ENCODE measurements at places on chromosomes 2 and 18.

DNA sequence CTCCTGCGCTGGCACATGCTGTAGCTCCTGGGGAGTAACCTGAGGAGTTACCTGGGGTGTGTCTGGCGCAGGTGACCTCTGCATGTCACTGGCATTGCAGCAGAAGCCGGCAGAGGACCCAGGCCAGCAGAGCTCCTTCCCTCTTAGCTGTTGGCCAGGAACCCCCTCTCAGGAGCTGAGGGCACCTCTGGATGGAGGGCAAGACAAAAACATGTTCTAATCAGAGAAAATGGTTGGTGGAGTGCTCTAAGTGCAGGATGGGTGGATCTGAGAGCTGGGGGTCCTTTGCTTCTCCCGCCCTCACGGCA, 44.9 kb upstream of the SNTG2 start:
- no peak for DNase-seq

DNA sequence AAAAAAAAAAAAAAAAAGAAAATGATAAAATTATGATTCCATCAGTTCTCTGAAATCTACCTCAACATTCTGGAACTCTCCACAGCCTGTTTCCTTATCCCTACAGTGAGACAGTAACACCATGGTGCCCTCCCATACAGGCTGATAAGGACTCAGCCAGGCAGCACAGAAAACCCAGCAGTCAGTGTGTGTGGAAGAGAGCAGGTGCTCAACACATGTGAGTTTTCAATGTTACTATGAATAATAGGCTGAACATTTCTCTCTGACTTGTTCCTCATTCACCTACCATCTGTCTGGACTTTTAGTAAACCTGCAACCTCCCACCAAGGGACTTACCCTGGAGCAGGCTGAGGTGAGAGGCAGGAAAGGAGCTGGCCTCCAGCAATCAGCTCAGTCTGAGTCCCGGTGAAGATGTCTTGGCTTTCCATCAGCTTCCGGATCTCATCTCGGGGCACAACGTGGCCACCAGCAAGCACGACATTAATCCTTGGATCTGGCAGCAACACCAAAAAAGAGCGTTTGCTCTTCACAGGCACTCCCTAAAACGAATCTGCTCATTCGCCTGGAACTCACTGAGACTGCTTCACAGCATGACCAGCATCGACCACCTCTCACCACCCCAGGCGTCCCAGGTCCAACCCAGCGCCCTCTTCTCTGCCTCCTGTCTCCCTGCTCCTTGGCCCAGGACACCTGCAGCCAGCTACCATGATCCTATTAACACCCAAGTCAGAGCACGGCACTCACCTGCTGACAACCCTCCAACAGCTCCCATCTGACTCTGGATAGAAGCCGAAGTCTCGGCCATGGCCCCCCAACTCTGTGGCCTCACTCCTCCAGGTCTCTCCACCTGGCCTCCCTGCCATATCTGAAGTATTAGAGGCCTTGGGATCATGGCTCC, 16.5 kb downstream of the PASK start:
- DNase-seq, result peak; percentile 6

GRCh38 chr2:134262684-134263083, 8.8 kb downstream of the MGAT5 start:
- no peak for DNase-seq

GRCh38 chr2:120110507-120110906, 97.6 kb downstream of the EPB41L5 start:
- no peak for DNase-seq

DNA sequence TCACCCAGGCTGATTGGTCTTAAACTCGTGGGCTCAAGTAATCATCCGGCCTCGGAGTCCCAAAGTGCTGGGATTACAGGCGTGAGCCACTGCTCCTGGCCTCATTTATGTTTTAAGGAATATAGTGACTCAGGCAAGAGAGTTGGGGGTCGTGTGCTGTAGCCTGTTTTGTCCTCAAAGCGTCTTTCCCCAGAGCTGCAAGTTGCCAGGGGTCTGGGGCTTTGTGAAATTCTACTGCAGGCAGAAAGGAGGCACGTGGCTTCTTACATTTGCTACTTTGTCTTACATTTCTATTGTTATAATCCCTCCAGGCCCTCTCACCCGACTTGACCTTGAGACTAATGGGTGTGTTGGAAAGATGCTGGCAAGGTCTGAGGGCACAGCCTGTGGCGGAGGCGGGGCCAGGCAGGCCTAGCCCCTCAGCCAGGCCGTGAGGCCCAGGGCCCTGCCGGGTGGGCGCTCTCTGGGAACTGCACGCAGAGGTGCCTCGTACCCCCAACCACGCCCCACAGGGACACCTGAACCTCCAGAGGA, 85.8 kb upstream of the NDUFV2 start:
- DNase-seq, result no peak

DNA sequence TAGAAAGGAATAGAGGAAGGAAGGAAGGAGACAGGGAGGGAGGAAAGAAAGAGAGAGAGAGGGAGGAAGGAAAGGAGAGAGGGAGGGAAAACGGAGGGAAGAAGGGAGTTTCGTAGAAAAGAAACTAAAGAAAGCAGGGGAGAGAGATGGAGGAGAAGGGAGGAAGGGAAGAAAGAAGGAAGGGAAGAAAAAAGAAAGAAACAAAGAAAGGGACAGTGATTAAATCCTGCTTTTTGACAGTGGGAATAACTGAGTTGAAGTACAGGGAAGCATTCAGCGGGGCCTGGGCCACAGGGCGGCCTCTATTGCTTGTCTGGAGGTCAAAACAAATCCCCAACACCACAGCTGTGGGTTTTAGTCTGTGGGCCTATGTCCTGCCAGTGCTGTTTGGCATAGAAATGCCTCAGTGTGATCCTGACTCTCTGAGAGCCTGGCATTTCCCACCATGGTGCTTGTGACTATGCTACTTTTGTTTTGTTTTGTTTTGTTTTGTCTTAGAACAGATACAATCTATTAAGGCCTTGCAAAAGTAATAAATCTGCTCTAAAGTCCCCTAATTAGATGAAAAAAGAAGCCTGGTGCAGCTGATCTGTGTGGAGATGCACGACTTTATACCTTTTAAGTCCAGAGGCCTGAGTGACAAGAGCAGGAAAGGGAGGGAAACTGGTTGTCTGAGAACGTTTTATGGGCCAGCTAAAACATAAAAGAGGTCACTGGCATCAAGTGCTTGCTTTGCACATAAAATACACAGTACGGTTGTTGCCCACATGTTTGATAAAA, 40.0 kb downstream of the IL1RL2 start:
- DNase-seq, result no peak

- DNase-seq, result no peak
These were observed 56.8 kb downstream of the SMAD2 start for GRCh38 chr18:47873625-47874024.

DNA sequence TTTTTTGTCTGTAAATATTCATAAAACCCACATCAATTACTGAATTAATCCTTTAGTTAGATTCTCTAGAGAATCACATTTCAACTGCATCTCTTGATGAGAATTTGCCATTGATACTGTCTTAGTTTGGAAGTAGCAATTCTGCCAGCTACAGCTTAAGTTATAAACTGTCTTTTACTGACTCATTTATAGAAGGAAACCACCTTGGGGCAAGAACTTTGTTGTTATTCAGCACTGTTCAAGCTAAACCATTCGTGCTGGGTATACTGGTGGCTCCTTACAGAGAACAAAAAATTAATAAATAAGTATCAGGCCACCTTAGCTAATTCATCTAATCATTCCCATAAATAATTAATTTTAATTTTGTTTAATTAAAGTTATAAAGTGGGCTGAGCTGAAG, 1082.6 kb upstream of the CELF4 start:
- no peak for DNase-seq

DNA sequence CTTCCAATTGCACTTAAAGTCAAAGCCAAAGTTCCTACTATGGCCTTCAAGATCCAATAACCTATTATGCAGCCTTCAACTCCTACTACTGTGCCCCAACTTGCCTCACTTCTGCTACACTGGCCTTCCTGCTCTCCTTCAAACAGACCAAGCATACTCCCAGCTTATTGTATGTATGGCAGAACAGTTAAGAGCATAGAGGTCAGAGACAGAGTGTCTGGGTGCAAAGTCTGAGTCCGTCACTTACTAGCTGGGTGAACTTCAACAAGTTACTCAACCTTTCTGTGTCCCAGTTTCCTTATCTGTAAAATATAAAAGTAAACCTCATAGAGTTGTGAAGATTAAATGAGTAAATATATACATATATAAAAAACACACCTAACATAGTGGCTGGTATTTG, 37.2 kb downstream of the YES1 start:
- no peak for DNase-seq

DNA sequence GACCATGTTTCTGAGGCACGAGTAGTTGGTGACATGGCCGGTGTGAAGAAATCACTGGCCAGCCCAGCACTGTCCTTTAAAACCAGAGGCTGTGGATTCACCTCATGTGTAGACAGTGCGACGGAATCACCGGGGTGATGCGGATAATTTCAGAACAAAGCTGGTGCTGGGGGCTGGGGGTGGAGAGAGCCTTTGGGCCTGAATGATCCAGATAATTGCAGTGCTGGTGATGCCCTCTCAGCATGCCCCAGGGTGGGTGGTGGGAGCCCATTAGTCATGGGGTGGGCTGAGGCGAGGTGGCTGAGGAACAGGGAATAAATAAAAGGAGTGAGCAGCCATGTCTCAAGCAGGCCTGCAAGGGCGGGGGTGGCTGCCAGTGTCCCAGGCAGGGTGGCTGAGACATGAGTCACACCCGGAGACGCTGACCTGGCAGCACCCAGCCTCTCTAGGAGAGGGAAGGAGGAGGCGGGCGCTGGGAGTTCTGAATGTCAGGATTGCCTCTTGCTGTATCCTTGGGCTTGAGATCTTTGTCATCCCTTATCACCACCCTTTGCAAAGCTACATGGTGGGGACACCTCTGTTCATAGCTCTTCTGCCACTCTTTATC, 151.1 kb upstream of the MSH6 start:
- peak; percentile 49 for DNase-seq

- peak; percentile 72 for DNase-seq
These were observed 205 bp downstream of the TET3 start for GRCh38 chr2:73984922-73985307.

DNA sequence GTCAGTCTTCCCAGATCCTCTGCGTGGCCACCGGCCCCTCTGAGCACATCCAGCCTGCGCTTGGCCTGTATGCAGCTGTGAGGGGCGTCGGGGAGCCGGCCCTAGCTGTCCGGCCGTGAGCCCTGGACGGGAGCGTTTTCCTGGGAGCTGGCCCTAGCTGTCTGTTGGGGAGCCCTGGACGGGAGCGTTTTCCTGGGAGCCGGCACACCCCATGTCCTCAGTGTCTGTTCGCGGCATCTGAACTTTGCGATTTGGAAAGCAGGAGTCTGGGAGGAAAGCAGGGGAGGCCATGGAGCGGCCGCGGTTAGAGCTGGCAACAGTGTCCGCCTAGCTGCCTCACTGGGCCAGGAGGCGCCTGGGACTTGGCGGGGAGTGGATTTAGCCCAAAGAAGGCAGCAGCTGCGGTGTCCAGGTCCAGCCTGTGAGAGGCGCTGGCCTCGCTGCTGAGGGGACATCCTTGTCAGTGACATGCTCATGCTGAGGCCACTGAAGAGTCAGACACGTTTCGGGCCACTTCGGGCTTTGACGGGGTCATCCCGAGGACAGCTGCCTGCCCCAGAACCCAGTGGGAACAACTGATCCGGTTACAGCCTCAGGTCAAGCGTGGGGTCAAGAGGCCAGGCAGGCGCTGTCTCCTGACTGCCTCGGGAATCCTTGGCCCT, 75.8 kb downstream of the KCNG2 start:
- no peak for DNase-seq

GRCh38 chr2:236636261-236636660, 66.6 kb downstream of the ACKR3 start:
- no peak for DNase-seq

GRCh38 chr2:116935097-116935814, 879.2 kb upstream of the DDX18 start:
- no peak for DNase-seq

- no peak for DNase-seq
These were observed 38.3 kb upstream of the SESTD1 start for GRCh38 chr2:179302764-179303571.

- no peak for DNase-seq
These were observed 60.4 kb downstream of the ARL4C start for GRCh38 chr2:234436482-234436837.
